ENCODE measurements at places on chromosomes 13 and 19.

- DNase-seq, result no peak
Observed at GRCh38 chr19:6415591-6416190, 8.9 kb downstream of the KHSRP start.

GRCh38 chr13:35716729-35717128 is 240.2 kb upstream of the MAB21L1 start:
- no peak for DNase-seq

GRCh38 chr19:52679598-52679997 is 41.4 kb upstream of the ZNF83 start:
- no peak for DNase-seq

- DNase-seq, result no peak
Observed at GRCh38 chr13:26855071-26855470, 94.5 kb upstream of the GPR12 start.

- peak; percentile 8 for DNase-seq
Observed at GRCh38 chr13:39777527-39778061, 122.1 kb downstream of the COG6 start.
